ENCODE measurements at places on chromosomes 1 and 21. TPM values are rescaled to one million over a fixed set of nuclear protein-coding genes. Genes with fewer than 3 reads are reported as not detected.
A peak's percentile ranks its signal among the peaks of the same experiment; 100 is the strongest.

- DNase-seq, result no peak
These were observed 45.6 kb upstream of the FASLG start for GRCh38 chr1:172613294-172613693.

DNA sequence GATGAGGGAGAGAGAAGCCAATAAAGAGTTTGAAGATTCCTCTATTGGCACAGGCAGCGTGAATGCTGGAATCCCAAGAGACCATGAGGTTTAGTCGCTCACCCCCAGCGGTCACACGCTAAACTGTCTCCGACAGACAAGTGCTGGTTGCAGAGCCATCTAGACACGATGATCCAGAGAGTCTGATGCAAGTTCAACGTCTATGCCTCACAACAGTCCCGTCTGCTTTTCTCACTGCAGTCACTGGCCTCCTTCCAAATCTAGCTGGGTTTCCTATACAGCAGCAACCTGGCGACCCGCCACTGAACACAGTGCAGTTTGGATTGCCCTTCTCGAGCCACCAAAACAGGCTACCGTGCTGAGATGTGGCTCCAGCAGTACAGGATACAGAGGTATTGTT, 98.6 kb upstream of the KRTAP19-8 start:
- no peak for DNase-seq

- DNase-seq, result no peak
These were observed 122.5 kb upstream of the NCAM2 start for GRCh38 chr21:20875742-20876141.

DNA sequence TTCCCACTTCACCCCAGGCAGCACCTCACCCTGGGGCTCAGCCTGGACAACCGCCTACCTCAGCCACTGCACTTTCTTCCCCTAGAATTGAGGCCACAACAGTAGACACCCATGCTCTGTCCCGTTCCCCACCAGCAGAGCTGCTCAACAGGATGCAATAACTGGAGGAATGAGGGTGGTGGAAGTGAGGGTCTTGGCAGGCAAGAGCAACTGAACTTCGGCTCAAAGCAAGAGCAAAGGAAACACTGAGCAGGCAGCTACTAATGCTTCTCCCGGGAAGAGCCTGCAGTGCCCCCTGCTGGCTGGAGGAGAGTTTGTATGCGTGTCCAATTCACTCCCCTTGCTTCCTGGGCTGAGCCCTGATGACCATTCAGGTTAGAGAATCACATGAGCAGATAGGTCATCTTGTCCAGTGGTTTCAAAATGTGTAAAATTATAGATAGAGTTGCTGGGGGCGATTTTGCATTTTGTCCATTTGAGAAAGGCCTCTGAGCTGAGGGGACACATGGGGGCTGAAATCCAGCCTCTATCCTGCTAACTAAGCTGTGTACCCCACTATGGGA, 13.9 kb downstream of the NT5C1A start:
- DNase-seq, result peak; percentile 72

DNA sequence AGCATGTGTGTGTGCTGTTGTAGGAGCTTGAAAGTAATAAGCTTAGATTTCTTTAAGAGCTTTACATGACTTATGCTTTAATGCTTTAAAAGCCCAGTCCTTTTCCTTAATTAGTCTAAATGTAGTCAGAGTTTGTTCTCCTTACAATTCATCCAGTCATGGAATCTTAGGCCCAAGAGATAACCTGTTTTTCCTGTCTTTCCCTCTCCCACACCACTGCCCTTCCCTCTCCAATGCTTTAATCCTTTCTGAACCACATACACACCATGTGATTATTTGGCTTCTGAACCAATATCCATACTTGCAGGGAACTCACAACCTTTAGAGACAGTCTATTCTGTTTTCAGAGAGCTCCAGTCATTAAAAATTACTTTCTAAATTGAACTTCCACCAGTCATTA, 37.6 kb downstream of the ALG6 start:
- no peak for DNase-seq

GRCh38 chr1:10897321-10897980, 101.0 kb upstream of the CASZ1 start:
- no peak for DNase-seq

GRCh38 chr1:110018396-110018795, 16.0 kb upstream of the STRIP1 start:
- DNase-seq, result no peak

DNA sequence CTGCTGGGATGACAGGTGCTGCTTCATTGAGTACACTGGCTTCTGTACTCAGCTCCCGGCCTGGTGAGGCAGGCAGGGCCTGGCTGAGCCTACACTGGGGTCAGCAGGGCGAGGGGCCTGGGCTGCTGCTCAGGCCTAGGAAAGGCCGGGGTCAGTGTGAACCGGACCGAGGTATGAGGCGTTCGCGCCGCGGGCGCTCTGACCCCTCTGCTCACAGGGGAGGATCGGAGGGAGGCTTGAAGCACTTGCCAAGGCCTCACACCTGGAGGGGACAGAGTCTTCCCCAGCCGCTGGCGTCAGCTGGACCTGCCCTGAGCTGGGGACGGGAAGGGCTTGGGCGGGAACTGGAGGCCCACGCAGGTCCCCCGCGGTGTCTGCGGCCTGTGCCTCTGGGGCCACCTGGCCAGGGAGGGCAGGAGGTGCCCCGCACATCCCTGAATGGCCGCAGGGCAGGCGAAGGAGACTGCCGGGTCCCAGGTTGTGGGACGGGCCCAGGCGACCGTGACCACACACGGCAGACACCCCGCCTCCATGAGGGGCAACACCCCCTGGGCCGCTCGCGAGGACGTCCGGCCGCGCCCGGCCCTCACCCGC, 466 bp downstream of the PEX10 start:
- DNase-seq, result no peak

GRCh38 chr21:35426469-35426868, 377.4 kb upstream of the RUNX1 start:
- DNase-seq, result no peak

- no peak for DNase-seq
These were observed 55.9 kb downstream of the ZBTB18 start for GRCh38 chr1:244106837-244107493.

The MSH4 gene
- 0.56 TPM for total RNA-seq

The KCNJ9 gene
- total RNA-seq, result 0.11 TPM

The RGSL1 gene
- not detected for total RNA-seq

The FCRL6 gene
- not detected for total RNA-seq

The MPZ gene
- 51.3 TPM for total RNA-seq

The OR2L3 gene
- total RNA-seq, result not detected

The SPOCD1 gene
- 0.56 TPM for total RNA-seq

The GNG4 gene
- 38.2 TPM for total RNA-seq

Data from neural crest cell (in vitro differentiated cells).